ENCODE measurements at places on chromosomes 6 and 20.

- no peak for DNase-seq
These were observed 6.1 kb downstream of the RPL10A start for GRCh38 chr6:35474131-35474941.

DNA sequence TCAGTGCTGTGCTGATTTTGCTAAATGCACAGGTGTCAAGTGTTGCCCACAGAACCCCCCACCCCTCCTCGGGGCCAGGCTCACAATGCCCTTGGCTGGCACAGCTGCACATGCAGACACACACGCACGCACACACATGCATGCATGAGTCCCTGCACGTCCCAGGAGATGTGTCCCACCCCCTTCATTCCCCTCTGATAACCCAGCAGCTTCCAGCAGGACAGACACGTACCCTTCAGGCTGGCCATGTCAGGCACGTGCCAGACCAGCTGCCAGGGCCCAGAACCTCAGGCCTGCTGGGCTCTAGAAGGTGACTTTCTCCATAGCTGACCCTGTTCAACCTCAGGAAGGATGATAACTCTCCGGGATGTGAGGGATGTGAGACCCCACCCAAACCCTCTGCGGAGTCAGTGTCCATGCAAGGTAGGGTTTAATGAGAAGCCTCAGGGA lies 44.4 kb downstream of the MRPL14 start:
- DNase-seq: no peak

- DNase-seq: no peak
These were observed 68.6 kb downstream of the TRAM2 start for GRCh38 chr6:52508261-52508739.

GRCh38 chr6:140487586-140487985 lies 1113.1 kb upstream of the CITED2 start:
- DNase-seq: no peak

DNA sequence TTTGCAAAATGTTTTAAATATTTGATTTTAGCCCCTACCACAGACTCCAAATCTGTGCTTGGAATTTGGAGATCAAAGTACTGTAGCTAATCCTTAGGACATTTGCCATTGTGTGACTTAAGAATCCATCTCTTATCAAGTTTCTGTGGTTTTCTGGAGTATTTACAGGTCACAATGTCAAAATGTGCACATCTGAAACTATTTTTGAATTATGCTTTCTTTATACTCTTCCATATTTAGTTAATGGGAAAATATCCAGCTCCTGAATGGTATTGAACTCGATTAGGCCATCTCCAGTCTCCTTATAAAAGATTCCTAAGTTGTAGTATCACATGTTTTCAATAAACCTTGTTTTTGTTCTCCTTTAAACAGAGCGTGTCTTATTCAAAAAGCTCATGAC lies 162.5 kb downstream of the KHDC1L start:
- no peak for DNase-seq

DNA sequence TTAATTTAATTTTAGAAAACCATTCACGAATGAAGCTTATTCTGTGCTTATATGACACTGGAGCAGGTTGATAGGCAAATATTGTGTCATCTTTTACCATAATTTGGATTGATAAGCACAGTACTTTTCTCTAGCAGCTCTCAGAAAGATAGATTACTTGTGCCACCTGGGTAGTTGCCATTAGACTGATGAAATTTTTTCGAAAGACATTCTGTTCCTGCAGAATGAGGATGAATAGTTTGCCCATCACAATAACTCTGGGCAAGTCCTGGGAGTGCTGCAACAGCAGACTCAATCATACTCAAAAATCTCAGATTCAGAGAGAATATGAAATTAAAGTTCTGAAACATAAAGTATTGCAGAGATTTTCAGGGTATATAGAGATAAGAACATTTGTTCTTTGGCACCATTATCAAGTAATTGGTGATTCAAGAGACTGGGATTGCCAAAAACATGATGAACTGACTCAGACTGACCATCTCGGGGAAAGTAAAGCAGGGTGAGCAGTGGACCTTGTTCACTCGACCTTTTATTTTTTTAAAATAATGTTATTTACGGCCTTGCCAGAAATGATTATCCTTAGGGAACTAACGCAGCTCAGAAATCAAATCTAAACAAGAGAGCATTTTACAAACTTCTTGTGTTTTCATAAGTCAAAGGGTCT lies 65.8 kb upstream of the PTCHD4 start:
- no peak for DNase-seq

- no peak for DNase-seq
These were observed 80.7 kb upstream of the TRAF3IP2 start for GRCh38 chr6:111686249-111686931.

DNA sequence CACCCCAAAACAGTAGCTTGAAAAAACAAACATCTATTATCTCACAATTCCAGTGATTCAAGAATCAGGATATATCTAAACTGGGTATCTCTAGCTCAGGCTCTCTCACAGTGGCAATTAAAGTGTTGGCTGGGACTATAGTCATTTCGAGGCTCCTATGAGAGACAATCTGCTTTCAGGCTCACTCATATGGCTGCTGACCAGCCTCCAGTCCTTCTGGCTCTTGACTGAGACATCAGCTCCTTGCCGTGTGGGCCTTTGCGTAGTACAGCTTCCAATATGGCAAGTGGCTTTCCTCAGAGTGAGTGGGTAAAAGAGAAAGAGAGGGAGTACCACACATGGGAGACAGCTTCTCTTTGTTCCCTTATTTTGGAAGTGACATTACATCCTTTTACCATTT lies 327.2 kb downstream of the CENPW start:
- DNase-seq: no peak

- no peak for DNase-seq
These were observed 91.3 kb upstream of the EYA2 start for GRCh38 chr20:46803123-46804020.

DNA sequence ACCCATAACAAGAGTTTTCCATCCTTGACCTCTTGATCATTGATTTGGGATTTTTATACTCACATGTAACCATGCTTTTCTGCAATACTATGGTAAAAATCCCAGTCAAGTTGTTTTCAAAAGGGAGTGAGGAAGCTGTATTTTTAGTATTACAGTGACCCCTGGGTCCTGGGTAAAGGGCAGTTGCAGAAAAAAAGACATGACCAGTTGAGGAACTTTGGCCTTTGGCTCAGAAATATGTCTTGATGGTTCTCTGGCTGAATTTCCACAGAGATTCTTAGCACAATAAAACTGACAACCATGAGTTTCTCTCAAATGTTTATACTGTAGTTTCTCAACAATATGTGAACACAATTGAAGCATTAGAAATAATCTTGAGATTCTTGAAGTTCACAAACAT lies 28.6 kb upstream of the PRL start:
- no peak for DNase-seq

- DNase-seq: no peak
These were observed 37.9 kb upstream of the BEND6 start for GRCh38 chr6:56916849-56917551.

- no peak for DNase-seq
These were observed 44.5 kb downstream of the SULF2 start for GRCh38 chr20:47740862-47741184.

Measured in epithelial cell of proximal tubule (primary cell).